ENCODE measurements at places on chromosomes 4 and X.

- no peak for DNase-seq
Measured at GRCh38 chr4:145843148-145843547, 95.5 kb downstream of the ZNF827 start.

DNA sequence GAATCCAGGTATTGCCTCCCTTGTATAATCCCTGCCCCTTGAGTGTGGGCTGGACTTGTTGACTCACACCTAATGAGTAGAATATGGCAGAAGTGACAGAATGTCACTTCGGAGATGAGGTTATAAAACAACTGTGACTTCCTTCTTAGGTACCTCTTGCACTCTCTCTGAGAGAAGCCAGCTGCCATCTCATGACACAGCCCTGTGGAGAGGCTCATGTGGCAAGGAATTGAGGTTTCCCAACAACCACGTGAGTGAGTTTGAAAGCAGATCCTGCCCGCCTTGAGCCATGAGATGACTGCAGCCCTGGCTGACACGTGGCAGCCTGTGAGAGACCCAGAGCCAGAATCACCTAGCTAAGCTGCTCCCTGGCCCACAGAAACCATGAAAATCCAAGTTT is 13.5 kb downstream of the ASB11 start:
- no peak for DNase-seq

DNA sequence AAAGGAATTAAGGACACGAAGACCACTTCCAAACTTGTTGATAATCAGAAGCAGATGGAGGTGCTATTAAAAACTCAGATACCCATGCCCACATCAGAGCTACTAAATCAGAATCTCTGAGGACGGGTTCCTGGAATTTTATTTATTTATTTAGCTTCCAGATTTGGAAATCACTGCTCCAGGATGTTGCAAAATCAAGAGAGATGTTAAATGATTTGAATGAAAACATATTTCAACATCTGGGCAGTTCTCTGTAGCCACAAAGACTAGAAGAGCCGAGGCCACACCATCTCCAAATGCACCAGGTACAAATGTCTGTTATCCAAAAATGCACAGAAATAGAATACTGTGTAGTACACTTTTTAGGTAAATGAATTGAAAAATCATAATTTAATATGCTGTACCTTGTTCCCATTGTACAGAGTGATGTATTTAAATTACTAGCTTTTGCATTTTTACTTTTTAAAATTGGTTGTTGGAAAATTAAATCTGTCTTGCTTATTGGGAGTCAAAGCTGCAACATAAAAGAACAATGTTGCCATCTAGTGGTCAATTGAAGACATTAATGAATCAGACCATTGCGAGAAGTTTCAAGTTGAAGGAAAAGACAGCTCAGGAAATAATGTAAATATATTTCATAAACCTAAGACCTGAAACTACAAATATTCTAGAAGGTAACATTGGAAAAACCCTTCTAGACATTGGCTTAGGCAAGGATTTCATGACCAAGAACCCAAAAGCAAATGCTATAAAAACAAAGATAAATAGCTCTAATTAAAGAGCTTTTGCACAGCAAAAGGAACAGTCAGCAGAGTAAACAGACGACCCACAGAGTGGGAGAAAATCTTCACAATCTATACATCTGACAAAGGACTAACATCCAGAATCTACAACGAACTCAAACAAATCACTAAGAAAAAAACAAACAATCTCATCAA is 151.3 kb upstream of the TTC29 start:
- DNase-seq, result peak; percentile 27

DNA sequence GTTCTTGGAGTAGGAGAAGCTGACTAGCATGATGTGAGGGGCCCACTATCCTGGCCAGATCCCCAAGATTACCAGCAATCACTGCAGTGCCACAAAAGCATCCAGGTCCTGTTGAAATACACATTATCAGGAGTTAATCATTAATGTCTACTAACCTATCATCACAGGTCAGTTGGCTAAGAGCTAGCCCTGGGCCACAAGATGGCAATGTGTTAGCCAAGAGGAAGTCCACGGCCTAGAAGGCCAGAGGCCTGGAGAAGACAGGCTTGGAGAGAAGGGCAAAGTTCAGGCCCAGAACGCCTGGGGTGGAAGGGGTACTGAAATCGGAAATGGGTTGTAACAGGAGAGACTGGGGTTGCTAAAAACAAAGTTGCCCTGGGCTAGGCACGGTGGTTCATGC is 19.9 kb upstream of the KIAA1210 start:
- no peak for DNase-seq

GRCh38 chr4:7531640-7531994 is 96.9 kb upstream of the PSAPL1 start:
- no peak for DNase-seq

DNA sequence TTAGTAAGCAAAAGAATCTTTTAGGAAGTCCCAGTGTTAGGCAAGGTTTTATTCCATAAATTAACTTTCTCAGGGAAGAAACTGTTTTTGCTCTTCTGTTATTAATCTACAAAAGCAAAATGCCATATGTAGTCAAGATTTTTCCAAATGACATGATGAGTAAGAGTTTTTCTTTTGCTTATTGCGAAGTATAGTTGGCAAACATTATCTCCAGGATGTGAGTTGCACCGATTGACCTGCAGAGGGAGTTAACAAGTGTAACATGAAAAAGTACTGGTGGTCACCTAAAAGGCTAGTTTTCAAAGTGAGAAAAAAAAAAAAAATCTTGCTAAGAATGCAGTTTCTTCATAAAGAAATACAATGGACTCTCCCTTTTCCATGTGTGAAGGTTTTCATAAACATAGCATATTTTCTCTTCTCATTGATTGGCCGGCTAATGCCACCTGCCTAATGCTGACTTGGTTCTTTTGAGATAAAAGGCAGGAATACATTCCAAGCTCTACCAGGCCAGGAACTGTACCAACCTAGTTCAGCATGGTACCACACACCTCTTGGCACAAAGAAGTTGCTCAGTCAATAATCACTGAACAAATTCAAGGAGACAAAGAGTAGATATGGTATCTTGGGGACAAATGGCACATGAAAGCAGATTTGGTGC is 100.2 kb downstream of the LNX1 start:
- DNase-seq, result peak; percentile 51

DNA sequence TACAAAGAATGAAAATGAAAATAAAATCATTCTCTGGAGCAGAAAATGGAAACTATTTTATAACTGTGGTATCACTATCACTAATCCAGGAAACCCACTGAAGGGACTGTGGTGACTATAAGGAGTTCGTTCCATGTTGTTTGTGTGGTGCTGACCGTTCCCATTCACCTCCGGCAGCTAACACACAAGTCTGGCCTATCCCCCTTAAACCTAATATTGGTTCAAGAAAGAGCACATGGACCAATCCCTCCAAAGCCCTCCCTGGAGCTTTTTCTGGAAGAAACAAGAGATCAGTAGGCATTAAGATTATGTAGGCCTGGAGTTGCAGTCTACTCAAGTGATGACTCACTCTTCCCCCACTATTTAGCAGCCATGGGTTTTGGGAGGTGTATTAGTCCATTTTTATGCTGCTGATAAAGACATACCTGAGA is 25.9 kb upstream of the FAM241A start:
- DNase-seq, result no peak

- no peak for DNase-seq
Measured at GRCh38 chr4:79987401-79987800, 85.6 kb downstream of the ANTXR2 start.

DNA sequence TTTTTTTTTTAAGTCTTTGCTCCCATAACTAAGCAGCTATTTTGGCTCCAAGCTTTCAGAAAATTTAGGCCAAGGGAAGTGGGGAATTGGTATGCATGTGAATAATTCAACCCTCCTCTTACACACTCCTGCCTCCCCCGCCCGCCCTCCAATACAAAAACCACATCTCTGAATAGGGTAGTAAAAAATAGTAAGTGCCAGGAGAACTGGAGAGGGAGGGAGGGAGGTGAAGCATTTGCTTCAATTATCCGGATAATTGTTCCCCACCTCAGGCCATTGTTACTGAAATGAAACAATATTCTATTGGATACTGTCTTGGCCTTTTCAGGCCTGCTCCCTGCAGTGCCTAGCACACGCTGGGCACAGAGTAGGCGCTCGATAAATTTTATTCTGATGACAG is 5.5 kb upstream of the GSX2 start:
- DNase-seq, result no peak

- DNase-seq, result no peak
Measured at GRCh38 chrX:1153940-1154339, 58.5 kb downstream of the CRLF2 start.

- no peak for DNase-seq
Measured at GRCh38 chr4:103076747-103077347, at the start of gene SLC9B2. Gene SLC9B2 (minus strand): TSS chr4:103076761. CDS start chr4:103067550, 9,211 bp downstream.

DNA sequence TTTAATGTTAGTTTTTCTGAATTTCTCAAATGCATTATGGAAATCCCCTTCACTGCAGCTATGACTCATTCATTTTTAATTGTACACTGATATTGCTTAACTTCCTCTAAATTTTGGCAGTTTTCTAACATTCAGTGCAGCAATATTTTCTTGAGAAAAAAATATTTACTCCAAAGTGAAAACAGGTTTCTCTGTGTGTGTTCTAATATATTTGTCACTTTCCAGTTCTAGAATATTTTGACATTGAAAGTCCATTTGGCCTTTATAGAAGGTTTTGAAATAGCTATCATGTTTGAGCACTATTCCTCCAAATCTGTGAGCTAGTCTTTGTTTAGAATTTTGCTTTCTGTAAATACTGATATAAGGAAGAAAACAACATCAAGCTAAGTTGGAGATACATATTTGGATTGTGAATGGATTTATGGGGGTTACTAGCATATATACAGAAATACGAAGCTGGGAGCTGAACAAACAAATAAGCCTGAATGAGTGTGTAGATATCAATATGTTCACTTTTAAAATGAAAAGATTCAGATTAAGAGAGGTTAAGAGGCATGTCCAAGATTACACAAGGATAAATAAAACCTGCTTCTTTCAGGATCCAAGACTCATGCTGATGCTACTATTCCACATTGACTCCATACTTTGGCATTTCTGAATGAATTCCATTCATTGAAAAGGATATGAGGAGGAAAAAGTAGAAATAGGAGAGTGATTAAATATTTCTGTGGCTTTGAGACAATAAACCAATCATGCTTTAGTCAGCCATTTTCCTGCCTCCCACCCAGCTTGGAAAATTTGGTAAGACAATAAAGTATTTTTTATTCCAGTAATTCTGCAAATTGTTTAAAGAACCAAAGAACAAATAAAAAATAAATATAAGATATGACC is 57.3 kb upstream of the SLIT2 start:
- no peak for DNase-seq

DNA sequence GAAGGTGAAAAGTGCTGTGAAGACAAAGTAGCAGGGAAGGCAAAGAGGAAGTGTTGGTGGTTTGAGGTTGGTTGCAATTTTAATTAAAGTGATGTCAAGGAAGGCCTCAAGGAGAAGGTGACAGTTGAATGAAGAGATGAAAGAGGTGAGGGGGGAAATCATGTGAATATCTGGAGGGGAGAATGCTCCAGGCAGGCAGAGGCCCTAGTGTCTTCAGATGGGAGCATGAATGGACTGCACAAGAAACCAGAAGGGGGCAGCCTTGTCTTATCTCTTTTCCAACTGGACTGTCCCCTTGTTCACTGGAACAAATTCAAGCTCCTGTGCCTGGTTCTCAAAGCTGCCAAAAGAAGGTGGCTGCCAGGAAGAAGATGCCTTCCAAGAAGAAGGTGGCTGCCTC is 68.4 kb downstream of the MAOB start:
- DNase-seq, result peak; percentile 4

- no peak for DNase-seq
Measured at GRCh38 chrX:151397741-151398070, 700 bp downstream of the VMA21 start.

- peak; percentile 16 for DNase-seq
Measured at GRCh38 chrX:12370497-12370986, 232.3 kb downstream of the FRMPD4 start.

DNA sequence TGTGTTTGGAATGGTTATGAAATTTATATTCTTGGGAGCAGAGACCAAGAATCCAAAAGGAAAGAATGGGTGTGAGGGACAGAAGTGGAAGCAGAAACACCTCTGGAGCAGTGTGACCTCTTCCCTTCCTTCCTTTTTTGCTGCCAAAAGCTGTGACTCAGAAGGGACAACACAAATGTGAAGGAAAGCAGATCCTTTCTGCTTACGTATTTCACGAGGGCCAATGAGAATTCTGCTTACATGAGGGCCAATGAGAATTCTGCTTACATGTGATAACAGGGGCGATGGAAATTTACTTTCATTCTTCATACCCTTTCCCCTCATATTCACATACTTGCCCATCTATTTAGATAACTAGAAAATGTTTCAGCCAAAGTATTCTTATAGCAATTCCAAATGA is 404.6 kb downstream of the PRDM5 start:
- peak; percentile 4 for DNase-seq

DNA sequence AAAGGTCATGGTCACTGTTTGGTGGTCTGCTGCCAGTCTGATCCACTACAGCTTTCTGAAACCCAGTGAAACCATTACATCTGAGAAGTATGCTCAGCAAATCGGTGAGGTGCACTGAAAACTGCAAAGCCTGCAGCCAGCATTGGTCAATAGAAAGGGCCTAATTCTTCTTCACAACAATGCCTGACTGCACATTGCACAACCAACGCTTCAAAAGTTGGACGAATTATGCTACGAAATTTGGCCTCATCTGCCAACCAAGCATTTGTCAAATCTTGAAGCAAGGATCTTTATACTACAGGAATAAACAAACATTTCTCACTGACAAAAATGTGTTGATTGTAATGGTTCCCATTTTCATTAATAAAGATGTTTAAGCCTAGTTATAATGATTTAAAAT is 90.4 kb downstream of the EIF4E start:
- DNase-seq, result no peak

DNA sequence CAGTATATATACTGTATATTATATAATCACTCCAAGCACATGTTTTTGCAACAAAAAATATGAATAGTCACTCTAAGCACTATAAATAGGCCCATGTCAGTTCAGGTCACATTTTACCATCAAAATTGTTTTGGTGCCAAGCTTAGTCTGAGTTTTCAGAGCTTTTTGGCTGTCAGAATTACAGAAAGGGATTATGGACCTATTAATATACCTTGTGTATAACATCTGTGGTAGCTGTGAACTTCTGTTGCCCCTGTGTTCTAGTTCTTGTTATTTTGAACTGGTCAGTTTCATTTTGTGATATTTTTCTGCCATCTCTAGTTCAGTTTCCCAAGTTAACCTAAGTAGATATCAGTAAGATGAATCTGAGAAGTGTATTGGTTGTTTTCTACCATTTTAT is 22.9 kb downstream of the EXOC1 start:
- DNase-seq, result no peak

- peak; percentile 80 for DNase-seq
Measured at GRCh38 chr4:114599231-114599902, 760 bp downstream of the UGT8 start.

- DNase-seq, result no peak
Measured at GRCh38 chr4:8224975-8225625, 26.0 kb downstream of the SH3TC1 start.

DNA sequence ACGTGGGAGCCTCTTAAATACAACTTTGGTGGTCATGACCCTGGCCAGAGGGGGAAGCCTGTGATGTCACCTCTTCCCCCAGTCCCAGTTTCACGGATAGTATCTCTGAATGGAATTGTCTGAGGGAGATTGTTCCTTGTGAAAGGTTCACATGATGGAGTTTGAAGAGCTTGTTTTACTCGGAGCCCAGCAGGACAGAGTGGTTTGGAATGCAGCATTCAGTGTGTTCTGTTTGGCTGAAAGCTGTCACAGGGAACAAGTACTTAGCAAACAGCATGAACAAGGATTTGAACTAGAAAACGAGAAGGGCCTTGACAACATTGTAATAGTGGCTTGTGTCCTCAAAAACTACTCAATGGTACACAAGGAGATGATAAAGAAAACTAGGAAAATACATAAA is 133.9 kb upstream of the CXorf66 start:
- DNase-seq, result no peak
